PC-3 (cell line): ENCODE measurements at places on chromosomes 2 and 18. TPM values are rescaled to one million over a fixed set of nuclear protein-coding genes. Genes with fewer than 3 reads are reported as not detected.

- DNase-seq: no peak
These were observed 65.3 kb downstream of the KCTD18 start for GRCh38 chr2:200444530-200444929.

GRCh38 chr2:735670-736218 lies 58.5 kb upstream of the TMEM18 start:
- DNase-seq: no peak

DNA sequence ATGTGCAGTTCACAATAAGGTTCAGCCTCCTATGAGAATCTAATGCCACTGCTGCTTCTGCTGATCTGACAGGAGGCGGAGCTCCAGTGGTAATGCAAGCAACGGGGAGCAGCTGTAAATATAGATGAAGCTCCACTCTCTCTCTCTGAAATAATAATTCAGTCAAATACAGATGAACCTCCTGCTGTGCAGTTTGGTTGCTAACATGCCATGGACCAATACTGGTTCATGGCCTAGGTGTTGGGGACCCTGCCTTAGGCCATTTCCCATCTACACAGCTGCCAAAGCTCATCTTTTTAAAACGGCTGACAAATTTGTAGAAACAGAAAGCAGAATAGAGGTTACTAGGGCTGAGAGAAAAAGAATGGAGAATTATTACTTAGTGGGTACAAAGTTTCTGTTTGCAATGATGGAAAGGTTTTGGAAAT lies 10.7 kb upstream of the HNRNPA3 start:
- no peak for DNase-seq

- no peak for DNase-seq
These were observed 66.1 kb upstream of the MBOAT2 start for GRCh38 chr2:9069543-9069942.

DNA sequence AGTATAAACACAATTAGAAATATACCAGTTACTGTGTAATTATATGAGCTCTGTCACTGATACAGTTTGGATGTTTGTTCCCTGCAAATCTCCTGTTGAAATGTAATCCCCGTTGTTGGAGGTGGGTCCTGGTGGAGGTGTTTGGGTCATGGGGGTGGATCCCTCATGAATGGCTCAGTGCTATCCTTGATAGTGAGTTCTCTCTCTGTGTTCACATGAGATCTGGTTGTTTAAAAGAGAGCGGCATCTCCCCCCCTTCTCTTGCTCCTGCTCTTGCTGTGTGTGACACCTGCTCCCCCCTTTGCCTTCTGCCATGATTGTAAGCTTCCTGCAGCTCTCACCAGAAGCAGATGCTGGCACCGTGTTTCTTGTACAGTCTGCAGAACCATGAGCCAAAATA lies 24.1 kb downstream of the MTX2 start:
- no peak for DNase-seq

DNA sequence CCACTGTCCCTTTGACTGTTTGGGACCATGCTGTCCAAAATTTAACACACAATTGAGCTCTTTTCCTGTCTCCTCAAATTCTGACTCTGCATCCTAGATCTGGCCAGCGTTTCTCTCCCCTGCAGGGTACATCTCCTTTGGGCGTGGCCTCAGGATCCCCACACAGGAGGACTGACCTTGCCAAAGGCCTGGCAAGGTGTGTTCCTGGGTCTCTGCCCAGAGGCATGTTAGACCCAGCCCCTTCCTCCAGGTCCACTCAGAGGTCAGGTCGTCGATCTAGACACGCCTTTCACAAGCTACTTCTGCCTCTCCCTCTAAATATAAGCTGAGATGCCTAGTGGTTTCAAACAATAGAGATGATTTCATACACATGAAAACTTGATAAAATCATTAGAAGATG lies 45.4 kb upstream of the SMIM21 start:
- DNase-seq: no peak

- no peak for DNase-seq
These were observed 509.7 kb upstream of the MYT1L start for GRCh38 chr2:2840681-2841300.

DNA sequence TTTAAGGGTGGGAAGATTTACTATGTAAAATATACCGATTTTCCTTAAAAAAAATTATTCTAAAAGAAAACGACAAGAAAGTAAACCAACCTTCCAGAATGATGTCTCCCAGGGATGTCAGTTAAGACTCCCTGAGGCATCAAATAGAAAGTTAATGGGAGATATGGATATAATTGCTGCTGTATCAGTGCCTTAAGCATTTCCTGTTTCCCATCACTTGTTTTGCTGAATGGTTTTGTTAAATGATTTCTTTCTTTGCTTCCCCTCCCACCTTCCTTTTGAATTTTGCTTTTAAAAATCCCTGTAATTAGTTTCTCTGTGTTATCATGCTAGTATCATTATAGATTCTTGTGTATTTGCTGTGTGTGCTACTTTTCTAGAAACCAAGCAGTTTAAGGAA lies 154.3 kb upstream of the CWC22 start:
- DNase-seq: no peak

DNA sequence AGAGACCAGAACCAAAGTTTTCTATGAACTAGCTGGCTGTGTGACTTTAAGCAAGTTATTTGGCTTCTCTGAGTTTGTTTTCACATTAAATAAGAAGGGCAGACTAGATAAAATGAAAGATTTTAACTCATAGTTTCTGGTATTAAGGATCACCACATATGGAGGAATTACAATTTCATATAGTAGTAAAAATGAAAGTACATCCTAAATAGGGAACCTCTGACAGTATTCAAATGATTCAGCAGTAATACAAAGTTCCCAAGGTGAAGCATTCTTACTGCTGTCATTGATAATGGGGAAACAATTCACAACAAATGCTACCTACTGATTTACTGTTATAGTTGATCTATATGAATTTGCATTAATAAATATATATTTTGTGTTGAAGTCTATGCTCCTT lies 170.3 kb upstream of the VRK2 start:
- no peak for DNase-seq

GRCh38 chr2:102841107-102841840 lies 79.4 kb downstream of the TMEM182 start:
- DNase-seq: peak; percentile 74

DNA sequence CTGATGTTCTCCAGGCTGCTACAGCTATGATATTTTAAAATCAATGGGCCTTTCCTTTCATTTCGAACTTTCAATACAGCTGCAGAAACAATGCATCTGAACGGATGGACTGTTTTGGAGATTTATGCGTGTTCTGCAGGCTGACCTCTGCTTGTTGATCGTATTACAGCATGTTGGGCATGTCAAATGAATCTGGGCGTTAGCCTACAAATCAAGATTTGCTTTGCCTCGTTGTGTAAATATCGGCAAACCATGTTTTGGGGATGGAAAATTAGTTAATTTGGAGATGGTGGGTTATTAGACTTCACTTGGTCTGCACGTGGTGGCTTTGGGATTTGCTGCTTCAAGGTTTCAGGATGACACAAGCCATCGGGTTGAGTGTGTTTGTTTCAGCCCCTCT lies 129.3 kb downstream of the AGAP1 start:
- no peak for DNase-seq

DNA sequence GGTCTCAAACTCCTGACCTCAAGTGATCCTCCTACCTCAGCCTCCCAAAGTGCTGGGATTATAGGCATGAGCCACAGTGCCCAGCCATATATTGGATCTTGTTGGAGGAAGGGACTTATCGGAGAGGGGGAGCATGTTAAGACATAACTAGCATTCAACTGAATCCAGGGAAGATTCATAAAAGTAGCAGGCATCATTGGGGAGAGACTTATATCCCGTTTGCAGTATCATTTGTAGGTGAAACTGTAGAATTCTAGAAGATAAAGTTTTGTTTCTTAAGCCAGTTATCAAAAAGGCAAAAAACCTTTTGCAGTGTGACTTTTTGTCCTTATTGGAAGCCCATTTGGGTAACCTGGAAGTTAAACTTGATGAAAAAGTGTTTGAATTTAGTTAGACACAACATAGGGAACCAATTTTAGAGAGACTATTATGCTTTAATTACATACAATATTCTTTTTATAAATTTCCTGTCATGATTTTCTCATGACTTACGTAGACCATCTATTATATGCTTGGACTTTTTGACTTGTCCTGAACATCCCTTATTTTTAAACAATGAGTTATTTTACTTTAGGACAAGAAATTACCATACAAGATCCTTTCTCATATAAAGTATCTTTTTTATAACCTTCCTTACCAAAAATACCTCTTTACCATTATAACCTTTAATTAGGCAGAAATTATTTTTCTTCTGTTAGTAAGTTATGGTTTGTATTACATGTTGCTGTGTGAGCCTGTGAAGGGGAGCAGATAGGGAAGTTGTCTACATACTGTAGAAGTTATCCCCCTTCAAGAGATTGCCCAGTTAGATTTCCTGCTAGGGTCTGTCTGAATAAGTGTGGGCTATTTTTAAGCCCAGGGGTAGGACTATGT lies 20.3 kb downstream of the RAB3GAP1 start:
- DNase-seq: no peak

Gene FBLN7
- total RNA-seq: 0.75 and 2.2 TPM in 2 replicates

Gene UCN
- 0.52 and 3.6 TPM in 2 replicates for total RNA-seq

Gene STAT4
- total RNA-seq: 1.6 and 2.2 TPM in 2 replicates

Gene NT5DC4
- total RNA-seq: 0.04 TPM in 1 of 2 replicates, not detected in the other

Gene ATOH8
- 0.04 TPM in 1 of 2 replicates, not detected in the other for total RNA-seq

Gene RAB27B
- 10.3 and 13.2 TPM in 2 replicates for total RNA-seq

Gene REG1B
- not detected in 2 replicates for total RNA-seq
